NCI-H446 (cell line): ENCODE measurements at places on chromosomes 5 and 9.
A peak's percentile ranks its signal among the peaks of the same experiment; 100 is the strongest.

GRCh38 chr9:6712041-6712440, 45.7 kb upstream of the KDM4C start:
- no peak for DNase-seq

GRCh38 chr5:132150565-132150964, 77.0 kb downstream of the CSF2 start:
- DNase-seq = no peak

DNA sequence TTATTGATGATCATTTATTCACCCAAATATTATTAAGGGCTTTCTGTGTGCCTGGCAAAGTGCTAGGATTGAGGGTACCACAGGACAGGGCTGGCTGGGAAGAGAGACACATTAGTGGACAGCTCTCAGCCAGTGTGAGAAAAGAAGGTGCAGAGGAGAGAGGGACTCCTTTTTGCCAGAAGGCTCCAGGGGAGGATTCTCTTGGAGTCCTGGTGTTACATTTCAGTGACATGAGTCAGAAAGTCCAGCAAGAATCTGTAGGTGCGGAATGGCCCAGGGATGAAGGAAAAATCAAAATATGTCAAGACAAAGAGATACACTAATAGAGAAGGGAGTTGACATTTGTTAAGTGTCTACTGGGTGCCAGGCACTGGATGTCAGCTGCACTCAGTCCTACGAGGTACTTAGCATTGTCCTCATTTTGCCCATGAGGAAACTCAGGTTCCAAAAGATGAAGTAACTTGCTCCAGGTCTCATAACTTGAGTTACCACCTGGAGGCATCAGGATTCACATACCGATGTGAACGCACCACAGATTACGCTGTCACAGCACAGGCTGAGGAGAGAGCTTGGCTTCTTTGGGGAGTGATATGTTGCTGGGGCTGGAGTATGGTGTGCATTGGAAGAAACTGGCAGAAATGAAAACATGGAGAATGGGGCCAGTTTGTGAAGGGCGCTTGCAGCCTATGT, 60.5 kb downstream of the RASGRF2 start:
- DNase-seq = no peak

DNA sequence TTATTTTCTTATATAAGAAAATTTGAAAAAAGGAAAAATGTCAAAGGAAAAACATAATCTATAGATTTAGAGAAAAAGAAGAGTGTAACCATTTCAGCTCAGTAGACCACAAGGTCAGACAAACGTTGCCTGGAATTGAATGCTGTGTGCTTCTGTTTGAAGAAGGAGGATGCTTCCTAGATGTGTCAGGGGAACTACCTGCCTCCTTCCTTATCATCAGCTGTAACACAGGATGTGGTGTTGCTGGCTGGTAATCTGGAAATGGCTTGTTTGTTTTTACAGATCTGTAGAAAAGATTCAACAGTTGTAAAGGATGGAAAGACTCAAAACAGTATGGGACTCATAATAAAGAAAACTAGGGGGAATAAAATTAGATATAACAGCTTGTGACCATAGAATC, 160.7 kb upstream of the MEF2C start:
- DNase-seq = no peak

- DNase-seq = no peak
Observed at GRCh38 chr5:88551724-88552345, 283.2 kb upstream of the TMEM161B start.

GRCh38 chr5:9559965-9560364, 14.1 kb upstream of the SEMA5A start:
- DNase-seq = no peak

DNA sequence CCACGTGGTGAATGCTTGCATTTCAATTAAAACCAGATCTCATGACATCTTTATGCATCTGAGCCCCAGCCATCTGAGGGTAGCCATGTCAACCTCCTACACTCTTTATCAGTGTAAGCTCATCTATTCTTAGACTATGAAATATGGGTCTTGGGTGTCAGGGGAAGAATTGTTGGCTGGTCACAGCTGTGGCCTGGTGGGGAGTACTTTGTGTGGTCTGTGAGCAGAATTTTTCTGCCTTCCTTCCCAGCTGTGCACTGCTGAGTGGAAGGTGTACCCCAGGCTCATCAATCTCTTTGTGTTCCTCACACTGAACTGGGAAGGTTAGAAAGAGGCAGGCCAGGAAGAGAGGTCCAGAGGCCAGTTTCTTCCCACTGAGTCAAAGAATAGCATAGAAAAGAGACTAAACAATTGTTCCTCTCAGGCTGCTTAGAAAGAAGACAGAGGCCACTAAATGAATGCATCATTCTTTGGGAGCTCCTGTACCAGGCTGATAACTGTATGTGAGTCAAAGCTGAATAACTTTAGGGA, 202.7 kb upstream of the RGMB start:
- DNase-seq = no peak

DNA sequence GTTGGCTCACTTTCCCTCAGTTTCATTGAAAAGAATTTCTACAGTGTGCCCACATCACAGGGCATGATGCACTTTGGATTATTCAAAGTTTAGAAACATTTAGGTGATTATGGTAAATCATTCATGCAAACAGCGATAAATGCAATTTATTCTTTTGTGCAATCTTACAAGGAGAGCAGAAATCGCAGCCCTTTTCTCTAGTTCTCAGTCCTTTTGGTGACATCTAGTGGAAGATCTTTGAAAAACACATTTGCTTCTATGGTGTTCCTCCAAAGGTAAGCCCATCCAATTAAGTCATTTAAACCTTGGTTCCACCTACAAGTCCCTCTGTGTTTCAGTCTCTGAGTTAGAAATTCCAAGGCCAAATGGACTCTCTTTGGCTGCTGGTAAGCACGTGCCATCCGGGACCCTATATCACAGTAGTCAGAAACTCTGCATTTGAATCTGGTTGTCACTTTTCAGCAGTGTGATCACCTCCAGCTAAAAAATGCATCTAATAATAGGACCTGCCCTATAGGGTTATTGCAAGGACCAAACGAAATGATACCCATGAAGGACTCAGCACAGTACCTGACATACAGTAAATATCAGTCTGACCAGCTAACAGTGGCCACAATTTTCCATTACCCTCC, 66.4 kb downstream of the MACROH2A1 start:
- DNase-seq = peak; percentile 55

GRCh38 chr9:131658377-131659129, 81.3 kb downstream of the RAPGEF1 start:
- no peak for DNase-seq

- DNase-seq = no peak
Observed at GRCh38 chr9:137311986-137312851, 10.1 kb upstream of the NRARP start.

- DNase-seq = no peak
Observed at GRCh38 chr9:129910628-129911567, 75.6 kb downstream of the USP20 start.

GRCh38 chr5:84088996-84089395, 295.7 kb downstream of the EDIL3 start:
- DNase-seq = peak; percentile 35

DNA sequence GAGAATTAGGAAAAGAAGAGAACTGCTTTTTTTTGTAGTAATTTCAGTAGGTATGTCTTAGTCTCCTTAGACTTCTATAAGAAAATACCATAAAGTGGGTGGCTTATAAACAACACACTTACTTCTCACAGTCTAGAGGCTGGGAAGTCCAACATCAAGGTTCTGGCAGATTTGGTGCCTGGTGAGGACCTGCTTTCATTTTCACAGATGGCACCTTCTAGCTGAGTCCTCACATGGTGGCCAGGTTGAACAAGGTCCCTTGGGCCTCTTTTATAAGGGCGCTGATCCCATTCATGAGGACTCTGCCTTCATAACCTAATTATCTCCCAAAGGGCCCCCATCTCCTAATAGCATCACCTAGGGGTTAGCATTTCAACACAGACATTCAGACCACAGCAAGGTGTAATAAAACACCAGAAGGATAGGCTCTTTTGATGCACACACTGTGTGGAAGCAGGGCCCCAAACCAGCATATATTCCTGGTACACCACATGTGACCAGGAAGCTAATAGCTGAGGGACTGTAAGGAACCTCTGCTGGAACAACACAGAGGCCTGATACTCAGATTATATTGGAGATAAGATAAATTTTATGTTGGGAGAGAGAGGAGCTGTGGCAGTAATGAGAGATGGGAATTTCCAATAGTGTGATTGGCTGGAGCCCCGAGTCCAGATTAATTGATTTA, 384.9 kb downstream of the RAB3C start:
- no peak for DNase-seq

GRCh38 chr5:2258861-2259260, 376.1 kb upstream of the IRX4 start:
- no peak for DNase-seq

DNA sequence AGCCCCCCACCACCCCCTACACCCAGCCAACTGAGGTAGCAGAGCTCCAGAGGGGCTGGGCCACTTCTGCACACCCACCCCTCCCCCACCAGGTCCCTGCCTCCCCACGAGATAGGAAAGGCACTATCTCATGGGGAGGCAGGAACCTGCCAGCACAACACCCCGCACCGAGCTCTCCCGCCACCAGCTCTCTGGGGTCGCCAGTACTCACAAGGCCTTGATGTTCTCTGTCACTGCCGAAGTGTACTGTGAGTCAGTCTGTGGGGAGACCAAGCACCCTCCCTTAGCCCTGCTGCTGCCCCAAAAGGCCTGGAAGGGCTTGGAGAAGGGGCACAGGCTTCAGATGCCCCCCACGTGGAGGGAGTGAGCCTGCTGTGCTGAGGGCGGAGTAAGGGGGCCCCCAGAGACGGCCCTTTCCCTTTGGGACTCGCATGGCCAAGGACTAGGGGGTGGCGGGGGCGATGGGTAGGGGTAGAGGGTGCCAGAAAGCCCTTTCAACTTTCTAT, 5.9 kb downstream of the MGAT4B start:
- DNase-seq = no peak

DNA sequence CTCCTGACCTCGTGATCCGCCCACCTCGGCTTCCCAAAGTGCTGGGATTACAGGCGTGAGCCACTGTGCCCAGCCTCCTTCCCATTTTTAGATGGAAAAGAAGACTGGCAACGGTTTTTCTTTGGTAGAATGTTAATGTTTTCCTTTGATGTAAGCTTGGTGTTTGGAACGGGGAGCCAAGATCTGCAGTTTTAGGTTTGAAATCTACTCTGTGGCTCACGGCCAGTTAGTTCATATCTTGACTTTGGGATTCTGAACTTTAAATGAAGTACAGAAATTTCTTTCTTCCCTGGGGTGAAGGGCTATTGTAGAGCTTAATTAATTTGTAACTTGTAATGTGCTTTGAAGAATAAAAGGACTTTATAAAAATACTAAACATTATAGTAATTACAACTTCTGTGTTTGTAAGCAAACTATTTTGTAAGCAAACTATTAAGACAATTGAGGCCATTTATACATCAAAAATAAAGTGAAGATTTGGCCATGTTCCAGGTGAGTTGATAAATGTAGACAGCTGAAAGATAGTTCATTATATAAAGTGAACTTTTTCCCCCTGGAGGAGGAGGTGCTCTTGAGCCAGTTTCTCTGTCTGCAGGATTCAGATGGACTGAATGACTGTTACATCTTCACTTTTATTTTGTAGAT, 117.1 kb upstream of the TUT7 start:
- no peak for DNase-seq

GRCh38 chr5:102629827-102630605, 125.1 kb upstream of the PAM start:
- no peak for DNase-seq

DNA sequence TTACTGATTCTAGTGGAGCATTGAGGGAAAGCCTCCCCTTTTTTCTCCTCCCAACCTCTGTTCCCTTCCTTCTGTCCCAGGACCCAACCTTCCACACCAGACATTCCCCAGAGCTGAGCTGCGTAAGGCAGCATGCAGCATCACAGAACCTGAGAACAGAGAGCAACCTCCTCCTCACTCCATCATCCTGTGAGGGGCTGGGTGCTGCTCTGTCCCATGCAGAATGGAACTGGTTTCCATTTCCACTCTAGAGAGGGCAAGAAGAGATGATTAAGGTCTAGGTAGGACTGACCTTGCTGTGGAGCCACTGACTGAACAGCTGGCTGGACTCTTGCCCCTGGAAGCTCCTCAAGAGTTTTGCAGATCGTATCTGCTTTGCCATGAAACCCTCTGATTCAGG, 30.1 kb upstream of the IL7R start:
- DNase-seq = no peak

- no peak for DNase-seq
Observed at GRCh38 chr9:70261131-70261870, 2.5 kb downstream of the SMC5 start.

DNA sequence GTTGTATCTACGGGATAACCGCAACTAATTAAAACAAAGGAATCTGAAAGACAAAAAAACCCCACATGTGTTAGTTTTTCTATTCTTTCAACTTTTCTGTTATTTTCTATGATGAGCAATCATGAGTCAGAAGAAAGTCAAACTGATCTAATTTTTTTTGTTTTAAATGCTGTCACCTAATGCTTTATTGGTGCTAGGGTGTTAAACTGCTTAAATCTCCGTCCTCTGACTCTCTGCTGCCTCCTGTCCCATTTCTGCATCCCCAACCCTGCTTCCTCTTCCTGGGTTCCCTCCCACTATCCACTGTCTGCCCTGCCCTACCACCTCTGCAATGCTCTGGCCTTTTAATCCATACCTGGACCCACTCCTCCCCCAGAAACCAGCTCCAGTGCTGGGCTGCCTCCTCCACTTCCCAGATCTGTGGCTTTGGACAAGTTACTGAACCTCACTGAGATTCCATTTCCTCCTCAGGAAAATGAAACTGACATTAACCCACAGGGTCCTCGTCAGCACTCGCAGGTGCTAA, 15.7 kb downstream of the PTPN3 start:
- DNase-seq = no peak

- peak; percentile 80 for DNase-seq
Observed at GRCh38 chr9:131624636-131625507, 79.5 kb downstream of the PRRT1B start.

DNA sequence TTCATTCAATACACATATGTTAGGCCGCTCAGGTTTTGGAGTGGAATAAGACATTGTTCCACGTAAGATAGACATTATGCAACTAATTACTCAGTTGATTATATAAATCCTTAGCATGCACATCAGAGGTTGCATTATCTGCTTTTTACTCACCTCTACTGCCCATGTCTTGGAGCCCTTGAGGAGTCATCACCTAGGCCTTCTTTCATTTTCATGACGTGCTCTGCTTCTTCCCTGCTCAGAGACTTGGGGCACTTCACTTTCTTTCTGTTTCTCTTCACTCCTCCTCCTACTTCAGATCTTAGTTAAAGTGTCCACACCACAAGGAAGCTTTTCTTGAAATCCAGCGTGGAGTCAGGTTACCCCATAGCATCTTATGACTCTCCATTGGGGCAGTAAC, 241.1 kb downstream of the TLR4 start:
- DNase-seq = no peak

DNA sequence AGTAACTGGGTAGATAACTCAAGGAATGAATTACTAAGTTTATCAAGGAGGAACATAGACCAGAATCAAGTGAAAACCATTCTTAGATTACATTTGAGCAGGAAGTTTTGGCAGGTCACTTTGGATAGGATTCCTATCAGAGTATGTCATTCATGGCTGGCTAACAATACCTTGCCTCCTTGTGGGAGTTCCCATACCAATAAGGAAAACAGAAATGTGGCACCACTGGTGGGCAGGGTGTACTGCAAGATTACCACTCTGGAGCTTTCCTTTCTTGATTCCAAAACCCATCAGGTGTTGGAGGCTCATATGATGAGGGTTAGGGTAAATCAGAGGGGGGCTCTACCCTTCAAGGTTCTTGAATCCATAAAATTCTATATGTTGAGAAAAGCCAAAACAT, 18.6 kb upstream of the SPATA31D1 start:
- DNase-seq = no peak
